Esophagus squamous epithelium (tissue), 5 donors: ENCODE measurements at places on chromosomes 16 and 17.

- DNase-seq = no peak
Observed at GRCh38 chr16:30087181-30087898, 4.4 kb downstream of the TBX6 start.

DNA sequence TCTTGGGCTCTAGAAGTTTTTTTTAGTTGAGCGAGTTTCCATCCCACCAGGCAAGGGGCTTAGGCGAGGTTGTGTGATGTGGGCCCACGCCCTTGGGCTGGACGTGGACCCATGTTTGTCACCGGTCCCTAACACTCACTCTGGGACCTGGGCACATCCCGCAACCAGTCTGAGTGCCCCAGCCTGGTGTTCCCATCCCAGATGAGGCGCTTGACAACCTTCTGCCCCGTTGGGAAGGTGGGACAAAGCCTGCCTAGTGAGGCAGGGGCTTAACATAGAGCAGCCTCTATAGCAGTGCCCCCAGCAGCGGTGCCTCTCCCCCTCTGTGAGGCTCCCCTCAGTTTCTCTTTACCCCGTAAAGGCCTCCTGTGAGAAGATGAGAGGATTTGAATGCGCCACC is 22.5 kb downstream of the CMIP start:
- DNase-seq = no peak

DNA sequence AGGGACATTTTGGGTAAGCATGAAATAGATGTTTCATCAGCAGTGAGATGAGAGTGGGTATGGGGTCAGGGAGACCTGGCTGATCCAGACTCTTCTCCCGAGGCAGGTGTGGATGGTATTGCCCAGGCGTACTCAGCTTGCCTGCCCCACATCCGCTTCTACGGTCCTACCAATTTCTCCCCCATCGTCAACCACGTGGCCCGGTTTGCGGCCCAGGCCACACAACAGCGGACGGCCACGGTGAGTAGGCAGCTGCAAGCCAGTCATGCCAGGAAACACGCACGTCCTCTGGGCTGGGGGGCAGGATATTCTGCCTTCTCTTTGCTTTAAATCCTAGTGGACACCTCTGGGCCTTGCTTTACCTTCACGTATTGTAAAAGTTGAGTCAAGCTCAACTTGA is 44.7 kb downstream of the CPNE2 start:
- DNase-seq = no peak

GRCh38 chr16:80751167-80751566 is 53.2 kb downstream of the CDYL2 start:
- no peak for DNase-seq

DNA sequence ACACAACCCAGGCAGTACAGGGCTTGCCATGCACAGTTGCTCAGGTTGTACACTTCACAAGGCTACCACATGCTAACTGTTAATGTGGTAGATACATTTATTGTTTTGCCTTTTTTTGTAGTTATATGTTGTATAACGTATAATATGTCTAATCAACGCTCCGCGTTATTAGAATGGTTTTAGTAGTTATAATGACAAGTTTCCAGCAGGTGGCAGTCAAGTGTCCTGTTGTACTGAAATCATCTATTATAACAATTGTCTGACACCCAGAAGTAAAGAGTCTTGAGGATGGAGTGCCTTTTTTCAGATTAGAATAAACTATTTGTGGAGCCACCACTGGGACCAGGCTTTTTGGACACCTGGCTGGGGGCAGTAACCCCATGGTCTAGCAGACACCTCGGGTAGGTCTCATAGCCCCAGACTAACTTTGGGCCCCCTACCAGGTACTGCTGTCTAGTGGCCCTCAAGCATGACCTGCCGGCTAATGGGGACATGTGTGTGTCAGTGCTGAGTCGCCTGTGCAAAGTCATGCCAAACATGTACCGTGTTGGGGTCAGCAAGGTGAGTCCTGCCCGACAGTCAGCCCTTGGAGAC is 32.8 kb downstream of the MYO15A start:
- DNase-seq = no peak

DNA sequence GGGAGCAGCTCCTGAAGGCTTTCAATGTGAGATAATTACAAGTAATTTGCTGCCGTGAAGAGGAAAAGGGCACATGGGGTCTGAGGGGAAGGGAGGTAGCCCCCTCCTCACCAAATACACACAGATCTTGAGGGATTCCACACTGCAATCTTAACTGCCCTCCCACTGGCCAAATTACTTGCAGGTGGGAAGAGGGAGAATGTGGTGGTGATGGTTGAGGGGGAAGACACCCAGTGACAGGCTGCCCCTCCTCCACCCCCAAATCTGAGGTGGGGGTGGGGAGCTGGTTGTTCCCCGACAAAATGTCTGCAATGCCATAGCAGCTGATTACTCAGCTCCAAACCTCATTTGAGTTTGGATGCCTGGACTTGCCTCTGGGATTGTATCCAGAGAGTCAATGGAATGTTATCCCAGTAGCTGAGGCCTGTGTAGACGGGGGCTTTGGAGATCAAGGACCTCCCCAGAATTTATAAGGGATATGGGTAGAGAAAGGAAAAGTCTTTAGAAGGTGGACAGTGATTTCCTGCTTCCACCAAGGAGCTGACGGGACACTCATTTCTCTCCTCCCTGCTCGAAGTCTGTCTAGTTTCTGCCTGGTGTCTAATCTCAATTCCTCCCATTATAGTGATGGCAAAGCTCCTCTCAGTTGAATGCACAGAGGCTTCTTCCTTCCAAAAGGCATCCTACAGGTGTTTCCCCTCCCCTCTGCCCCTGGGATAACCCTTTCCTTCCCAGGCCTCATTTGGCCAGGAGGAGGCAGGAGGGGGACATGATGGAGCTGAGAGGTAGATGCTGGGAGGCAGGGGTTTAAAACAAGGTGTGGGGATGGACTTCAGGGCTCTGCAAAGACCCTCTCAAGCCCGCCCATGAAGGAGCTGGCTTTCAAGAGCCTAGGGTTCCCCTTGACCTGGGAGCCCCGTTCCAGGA is 8.7 kb downstream of the DLX4 start:
- no peak for DNase-seq

DNA sequence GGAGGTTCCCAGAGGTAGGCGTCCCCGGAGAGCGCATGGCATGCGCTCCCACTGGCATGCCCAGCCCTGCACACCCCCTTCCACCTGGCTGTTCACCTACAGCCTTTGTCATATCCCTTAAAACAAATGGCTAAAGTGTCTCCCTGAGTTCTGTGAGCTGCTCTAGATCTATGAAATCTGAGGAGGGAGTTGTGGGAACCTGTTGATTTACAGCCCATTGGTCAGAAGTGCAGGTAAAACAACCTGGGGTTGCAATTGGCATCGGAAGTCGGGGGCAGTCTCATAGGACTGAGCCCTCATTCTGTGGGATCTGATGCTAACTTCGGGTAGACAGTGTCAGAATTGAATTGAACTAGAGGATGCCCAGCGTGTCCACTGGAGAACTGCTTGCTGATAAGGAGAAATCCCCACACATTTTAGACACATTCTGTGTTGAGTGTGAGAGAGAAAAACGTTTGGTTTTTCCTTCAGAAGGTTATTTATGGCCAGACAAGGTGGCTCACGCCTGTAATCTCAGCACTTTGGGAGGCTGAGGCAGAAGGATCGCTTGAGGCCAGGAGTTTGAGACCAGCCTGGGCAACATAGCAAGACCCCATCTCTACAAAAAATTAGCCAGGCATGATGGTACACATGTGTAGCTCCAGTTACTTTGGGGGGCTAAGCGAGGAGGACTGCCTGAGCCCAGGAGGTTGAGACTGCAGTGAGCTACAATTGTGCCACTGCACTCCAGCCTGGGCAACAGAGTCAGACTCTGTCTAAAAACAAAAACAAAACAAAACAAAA is 22.1 kb upstream of the GSG1L start:
- no peak for DNase-seq

GRCh38 chr16:61128545-61129323 is 907.5 kb downstream of the CDH8 start:
- DNase-seq = no peak

GRCh38 chr16:79171504-79171903 is 429.0 kb downstream of the MAF start:
- no peak for DNase-seq

- DNase-seq = no peak
Observed at GRCh38 chr16:65309354-65309753, 187.5 kb upstream of the CDH11 start.

- DNase-seq = no peak
Observed at GRCh38 chr17:78865682-78866390, 25.2 kb upstream of the USP36 start.
